Smooth muscle cell of the pulmonary artery (primary cell): ENCODE measurements at places on chromosomes 1 and 21. TPM values are rescaled to one million over a fixed set of nuclear protein-coding genes. Genes with fewer than 3 reads are reported as not detected.

NBPF3 gene
- 12.6 and 14.9 TPM in 2 replicates for total RNA-seq

MYOC gene
- total RNA-seq: 0.13 TPM in 1 of 2 replicates, not detected in the other

FUBP1 gene
- 84.0 and 97.9 TPM in 2 replicates for total RNA-seq

RSPH1 gene
- 0.13 TPM in 1 of 2 replicates, not detected in the other for total RNA-seq

S100A12 gene
- total RNA-seq: not detected in 2 replicates

CYP4A22 gene
- total RNA-seq: not detected in 2 replicates

RUNX1 gene
- 48.6 and 49.6 TPM in 2 replicates for total RNA-seq

HES2 gene
- total RNA-seq: 0.26 and 0.59 TPM in 2 replicates

LAMC2 gene
- 3.4 and 192 TPM in 2 replicates for total RNA-seq

FBLIM1 gene
- total RNA-seq: 121 and 208 TPM in 2 replicates

INSRR gene
- total RNA-seq: under 0.01 TPM in 1 of 2 replicates, not detected in the other

KCNJ9 gene
- under 0.01 TPM in 1 of 2 replicates, not detected in the other for total RNA-seq

CFHR4 gene
- total RNA-seq: not detected in 2 replicates

CHD5 gene
- total RNA-seq: 0.13 TPM in 2 replicates
